Stimulated activated effector memory CD8-positive, alpha-beta T cell treated with anti-CD3 and anti-CD28 coated beads, Interleukin-12 subunit alpha, Interleukin-12 subunit beta, amount 100 ng/mL, for 72 hours (primary cell): ENCODE measurements at places on chromosomes 16 and 17.

- no peak for DNase-seq
Measured at GRCh38 chr17:27919079-27919478, 25.9 kb upstream of the LYRM9 start.

DNA sequence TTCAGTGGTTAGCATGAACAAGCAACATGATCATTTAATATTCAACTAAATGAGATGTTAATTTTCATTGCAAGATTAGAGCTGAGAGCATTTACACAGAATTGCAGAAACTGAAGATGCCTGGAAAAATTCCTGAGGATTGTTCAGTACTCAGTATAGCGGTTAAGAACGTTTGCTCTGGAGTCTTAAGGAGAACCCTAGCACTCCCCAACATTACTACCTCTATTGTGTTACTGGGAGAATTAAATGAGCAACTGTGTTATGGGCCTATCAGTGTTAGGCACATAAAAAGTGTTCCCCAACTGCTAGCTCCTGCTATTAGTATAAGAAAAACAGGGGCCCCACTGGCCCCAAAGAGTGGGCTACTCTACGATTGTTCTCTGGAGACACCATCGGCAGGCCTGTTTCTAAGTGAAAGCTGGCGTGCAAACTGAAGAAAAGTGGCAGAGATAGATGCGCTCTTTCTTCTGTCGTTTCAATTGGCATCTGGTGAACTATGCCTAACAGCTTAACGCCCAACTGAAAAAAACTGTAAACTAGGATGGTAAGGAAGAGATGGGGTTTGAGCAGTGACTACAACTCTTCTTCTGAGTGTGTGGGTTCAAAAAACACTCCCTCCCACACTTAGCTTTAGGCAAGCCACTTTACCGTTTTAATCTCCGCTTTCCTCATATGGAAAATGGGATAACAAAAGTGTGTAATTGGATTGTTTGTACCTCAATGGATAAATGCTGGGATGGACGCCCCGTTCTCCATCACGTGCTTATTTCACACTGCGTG lies 1.3 kb downstream of the CDR2 start:
- no peak for DNase-seq

DNA sequence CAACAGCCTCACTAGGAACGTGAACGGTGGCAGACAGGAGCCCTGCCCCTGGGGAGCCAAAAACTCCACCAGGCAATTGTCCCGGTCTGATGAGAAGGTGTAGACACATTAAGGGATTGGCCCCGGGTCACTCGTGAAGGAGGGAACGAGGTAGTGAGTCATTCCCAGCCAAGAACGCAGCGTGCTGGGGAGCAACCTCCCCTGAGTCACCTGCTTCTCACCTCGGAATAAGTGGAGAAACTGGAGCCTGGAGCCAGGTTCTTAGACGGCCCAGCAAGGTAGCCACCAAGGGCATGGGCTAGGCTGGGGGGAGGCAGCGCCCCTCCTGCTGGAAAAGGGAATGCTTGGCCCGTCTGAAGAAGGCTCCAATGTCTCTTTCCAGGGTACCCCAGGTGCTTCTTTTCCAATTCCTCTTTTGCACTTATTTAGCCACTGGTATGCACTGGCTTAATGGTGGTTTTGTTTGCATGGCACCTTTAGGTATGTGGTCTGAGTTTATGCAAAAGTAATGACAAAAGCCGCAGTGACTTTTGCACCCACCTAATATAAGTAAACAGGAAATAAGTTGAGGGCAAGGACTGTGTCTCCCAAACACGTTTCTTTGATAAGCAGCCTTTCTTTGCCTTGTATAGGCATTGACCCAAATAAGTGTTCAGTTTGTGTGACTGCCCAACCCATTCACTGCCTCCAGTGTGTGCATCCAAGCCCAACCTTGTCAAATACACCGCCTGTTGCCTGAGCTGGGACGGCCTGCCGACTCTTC lies 1.8 kb upstream of the HELZ start:
- peak; percentile 39 for DNase-seq

DNA sequence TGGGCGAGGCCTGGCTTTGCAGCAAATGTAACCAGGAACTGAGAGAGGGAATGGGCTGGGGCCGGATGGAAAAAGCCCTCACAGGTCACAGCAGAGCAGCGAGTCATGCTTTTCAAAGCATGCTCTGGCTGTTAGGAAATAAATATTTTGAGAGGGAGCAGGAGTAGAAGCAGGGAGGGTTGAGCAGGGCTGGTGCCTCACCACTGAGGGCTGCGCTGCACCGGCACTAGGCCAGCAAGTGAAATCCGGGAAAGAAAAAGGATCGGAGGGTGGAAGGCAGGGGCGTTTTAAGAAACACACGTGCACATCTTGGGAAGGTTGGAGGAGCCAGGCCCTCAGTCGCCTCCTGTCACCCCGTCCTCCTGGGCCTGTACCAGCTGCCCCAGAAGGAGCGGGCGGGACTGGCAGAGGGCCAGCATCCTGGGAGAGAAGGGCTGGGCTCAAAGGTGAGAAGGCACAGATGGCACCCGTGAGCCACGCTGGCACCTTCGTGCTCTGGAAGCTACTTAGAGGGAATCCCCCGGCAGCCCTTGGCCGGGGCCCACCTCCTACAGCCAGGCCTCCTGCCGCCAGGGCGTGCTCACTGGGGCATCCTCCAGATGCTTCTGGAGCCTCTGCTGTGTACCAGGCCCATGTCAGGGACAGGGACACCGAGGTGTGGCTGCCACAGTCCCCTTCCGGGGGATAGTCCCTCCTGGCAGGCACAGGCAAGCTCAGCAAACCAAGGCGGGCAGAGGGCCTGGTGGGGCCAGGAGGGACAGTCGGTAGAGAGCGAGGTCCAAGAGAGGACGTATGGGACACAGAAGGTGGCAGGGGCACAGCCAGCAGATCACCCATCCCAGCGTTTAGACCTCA lies 71.5 kb upstream of the PLCG2 start:
- DNase-seq: no peak

DNA sequence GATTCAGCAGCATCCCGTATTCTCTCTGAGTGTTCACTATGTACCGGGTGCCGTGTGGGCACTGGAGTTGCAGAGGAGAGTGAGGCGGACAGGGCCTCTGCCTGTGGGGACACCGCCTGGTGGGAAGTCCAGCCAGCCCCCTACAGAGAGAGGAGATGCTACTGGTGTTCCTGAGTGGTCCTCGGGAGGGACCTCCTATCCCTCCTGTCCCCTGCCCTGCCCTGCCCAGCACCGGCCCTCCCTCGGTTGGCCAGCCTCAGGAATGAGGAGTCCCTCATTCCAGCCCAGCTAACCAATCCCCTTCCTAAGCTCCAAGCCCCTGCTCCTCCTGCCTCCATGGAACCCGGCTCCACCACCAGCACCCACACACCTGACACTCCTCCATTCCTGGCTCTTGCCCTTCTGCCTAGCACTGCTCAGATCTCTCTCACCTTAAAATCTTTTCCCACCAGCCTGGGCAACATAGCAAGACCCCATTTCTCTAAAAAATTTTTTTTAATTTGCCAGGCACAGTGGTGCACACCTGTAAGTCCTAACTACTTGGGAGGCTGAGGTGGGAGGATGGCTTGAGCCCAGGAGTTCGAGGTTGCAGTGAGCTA lies 2.0 kb downstream of the ASGR2 start:
- DNase-seq: no peak

DNA sequence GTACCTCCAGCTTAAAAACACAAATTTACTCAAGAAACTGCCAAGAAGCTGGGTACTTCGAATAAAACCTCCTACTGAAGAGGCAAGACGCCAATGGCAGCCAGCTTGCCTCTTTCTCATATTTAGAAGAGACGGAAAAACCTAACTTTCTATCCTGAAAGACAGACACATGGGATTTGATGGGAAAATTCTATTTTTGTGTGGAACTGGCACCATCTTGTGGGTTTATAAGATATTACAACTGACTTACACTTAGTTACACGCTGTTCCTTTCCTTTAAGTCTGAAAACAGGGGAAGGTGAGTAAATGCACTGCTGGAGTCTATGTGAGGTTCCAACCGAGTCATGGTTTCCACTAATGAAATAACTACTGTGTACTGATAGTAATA lies 10.3 kb downstream of the ZNF18 start:
- DNase-seq: no peak

GRCh38 chr16:51812945-51813344 lies 661.9 kb upstream of the SALL1 start:
- no peak for DNase-seq

DNA sequence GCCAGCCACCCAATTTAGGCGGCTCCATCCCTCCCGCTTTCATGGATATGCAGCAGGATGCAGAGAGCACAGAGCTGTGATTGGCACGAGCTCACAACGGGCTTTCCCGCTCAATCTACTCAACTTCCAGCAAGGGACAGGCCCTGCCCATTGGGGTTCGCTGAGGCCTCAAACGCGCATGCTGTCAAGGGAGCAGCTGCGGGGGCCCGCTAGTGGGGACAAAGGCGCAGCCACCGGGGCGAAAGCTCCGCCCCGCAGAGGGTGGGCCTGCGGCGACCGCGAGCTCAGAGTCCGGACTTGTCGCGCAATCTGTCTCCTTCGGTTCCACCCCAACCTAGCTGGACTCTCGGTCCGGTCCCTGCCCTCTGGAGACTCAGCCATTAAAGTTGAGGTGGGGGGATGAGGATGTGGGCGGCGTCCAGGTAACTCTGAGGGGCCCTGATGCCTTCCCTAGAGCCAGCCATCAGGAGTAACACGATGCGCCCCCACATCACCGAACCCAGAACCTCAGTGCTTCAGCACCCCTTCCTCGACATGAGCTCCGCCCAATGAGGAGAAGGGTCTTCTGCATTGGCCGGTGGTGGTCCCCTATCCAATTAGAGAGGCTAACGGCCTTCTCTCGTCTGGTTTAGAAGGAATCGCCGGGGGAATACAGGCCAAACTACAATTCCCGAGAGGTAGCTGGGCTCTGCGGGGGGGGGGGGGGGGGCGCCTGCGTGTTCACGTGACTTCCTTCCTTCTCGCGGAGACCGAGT lies 489 bp upstream of the NFATC3 start:
- DNase-seq: peak; percentile 97

- DNase-seq: no peak
Measured at GRCh38 chr17:44844390-44844830, 3.3 kb upstream of the HIGD1B start.

GRCh38 chr16:48511071-48511540 lies 98.9 kb downstream of the N4BP1 start:
- no peak for DNase-seq

- no peak for DNase-seq
Measured at GRCh38 chr17:2087597-2088211, 32.8 kb downstream of the HIC1 start.

DNA sequence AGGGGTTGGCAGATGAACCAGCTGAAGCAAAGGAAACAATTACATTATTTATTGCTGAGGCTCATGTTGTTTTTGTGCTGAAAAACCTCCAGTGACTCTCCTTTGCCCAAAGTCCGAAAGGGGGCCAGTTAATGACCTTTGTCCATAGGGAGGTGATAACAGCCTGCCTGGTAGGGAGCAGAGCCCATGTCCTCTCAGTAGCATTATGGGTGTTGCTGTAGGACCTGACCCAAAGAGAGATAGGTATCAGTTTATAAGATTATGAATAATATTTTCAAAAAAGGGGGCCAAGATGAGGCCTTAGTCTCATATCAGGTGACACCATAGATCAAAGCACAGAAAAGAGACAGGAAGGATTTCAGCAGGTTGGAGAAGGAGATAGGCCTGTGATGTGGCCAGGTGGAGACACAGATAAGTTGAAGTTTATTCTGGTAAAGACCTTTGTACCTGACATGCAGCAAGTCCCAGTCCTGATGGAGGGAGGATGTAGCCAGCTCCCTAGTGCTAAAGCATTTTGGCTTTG lies 55.1 kb downstream of the CENPV start:
- DNase-seq: no peak

GRCh38 chr17:74299226-74300009 lies 25.4 kb downstream of the DNAI2 start:
- no peak for DNase-seq

DNA sequence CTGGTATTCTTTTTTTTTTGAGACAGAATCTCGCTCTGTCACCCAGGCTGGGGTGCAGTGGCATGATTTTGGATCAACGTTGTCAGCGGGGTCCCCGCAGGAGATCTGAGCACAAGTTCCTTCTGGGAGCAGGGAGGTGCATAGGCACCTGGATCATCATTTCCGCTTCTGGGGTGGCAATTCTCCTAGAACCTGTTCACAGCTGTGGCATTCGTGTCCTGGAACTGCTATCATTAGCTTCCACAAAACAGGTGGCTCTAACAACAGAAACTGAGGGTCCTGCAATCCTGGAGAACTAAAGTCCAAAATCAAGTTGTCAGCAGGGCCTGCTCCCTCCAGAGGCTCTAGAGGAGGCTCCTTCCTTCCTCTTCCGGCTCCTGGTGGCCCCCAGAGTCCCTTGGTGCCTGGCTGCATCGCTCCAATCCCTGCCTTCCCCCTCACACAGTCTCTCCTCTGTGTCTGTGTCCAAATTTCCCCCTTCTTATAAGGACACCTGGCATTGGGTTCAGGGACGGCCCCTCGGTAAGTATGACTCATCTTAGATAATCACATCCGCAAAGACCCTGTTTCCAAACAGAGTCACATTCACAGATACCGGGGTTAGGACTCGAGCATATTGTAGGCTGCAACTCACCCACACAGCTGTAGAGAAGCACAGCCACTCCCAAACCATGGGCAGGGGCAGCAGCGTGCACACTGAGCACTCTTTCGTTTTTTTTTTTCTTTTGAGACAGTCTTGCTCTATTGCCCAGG lies 43.5 kb upstream of the KLHDC4 start:
- no peak for DNase-seq

DNA sequence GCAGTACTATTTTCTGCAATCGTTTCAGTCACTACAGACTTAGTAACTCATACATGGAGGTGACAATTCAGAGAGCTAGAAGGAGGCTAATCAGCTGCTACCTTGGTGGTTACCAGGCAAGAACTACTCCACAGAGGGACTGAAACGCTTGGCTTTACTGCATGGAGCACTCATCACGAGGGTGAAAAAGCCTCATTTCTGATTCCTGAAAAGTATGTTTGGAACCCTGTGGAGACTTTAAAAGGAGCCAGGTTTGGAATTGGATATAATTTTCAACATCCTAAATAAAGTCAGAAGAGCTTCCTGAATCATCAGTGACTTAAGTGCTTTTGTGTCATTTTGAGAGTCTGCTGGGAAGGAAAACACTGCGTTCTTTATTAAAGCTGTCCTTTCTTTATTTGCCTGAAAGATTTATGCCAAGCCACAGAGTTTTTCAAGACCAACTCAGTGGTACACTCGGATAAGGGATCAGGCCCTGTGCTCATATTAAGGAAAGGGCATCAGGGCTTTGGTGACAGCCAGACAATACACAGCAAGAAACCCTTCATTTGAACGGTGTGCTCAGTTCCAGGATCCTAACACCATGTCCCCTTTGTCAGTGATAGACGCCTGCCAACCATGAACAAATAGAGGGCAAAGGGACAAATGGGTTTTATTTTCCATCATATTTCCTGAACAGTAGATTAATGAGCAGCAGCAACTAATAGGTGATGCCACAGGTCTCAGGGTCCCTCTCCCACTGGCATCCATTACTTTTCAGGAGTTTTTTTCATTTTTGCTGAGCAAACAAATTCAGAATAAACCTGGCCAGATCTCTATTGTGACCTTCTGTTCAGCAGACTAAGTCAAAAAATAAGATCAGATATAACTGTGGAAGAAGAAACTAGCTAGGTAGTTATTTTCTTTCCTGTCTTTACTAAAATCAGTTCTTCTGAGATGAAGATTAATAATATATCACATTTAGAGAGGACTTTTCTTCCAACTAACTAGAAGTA lies 80.5 kb upstream of the CLEC18B start:
- no peak for DNase-seq

- no peak for DNase-seq
Measured at GRCh38 chr16:84043486-84044117, 1.0 kb upstream of the SLC38A8 start.
